ENCODE measurements at places on chromosomes 3 and 15. TPM values are rescaled to one million over a fixed set of nuclear protein-coding genes. Genes with fewer than 3 reads are reported as not detected.

Gene DAZL
- not detected for total RNA-seq

- no peak for DNase-seq
These were observed 52.9 kb upstream of the WNT7A start for GRCh38 chr3:13932578-13933295.

Gene XCR1
- 1.0 TPM for total RNA-seq

- DNase-seq = no peak
These were observed 226.6 kb upstream of the HES1 start for GRCh38 chr3:193909387-193909786.

- DNase-seq = no peak
These were observed 26.5 kb upstream of the PLOD2 start for GRCh38 chr3:146187334-146187950.

Data from urinary bladder (tissue), 4 donors.